Esophagus squamous epithelium (tissue), 5 donors: ENCODE measurements at places on chromosomes 1 and 21. TPM values are rescaled to one million over a fixed set of nuclear protein-coding genes. Genes with fewer than 3 reads are reported as not detected.

The BCAR3 gene
- 9.4 TPM for total RNA-seq

The B3GALT5 gene
- 0.19 TPM for total RNA-seq

The NPR1 gene
- 15.6 TPM for total RNA-seq

- H3K36me3 ChIP-seq: no peaks in the 10 kb centered on the region
- no peak overlapping the region for H3K27ac ChIP-seq
- no peak for DNase-seq
Measured at GRCh38 chr1:233730809-233731208, 116.9 kb downstream of the KCNK1 start.

DNA sequence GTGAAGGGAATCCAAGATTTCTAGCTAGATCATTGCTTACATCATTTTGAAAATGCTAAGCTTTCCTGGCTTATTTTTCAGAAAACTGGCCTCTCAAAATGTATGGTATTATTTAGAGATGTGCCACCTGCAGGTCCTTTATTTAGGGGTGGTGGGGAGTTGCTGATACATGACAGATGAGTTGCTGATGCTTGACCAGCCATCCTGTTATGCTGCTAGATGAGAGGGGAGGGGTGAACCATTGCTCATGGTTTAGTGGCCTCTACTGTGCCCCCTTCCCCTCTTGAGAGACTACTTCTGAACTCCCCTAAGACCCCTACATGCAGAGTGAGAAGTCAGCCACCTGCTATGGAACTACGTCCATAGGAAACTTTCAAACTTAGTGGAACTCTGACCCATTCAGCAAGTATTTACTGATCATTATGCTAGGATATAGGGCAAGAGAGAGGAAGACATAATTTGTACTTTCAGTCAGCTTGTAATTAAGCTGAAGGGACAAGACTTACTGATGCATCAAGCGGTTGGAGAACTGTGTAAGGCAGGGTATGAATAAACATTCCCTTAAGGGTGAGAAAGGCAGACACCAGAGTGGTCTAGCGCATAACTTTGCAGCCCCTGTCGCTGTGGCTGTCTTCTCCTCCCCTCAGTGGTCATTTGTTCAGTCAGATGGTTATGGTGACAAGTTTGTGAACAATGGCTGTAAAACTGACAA lies 34.6 kb downstream of the SLAMF6 start:
- no peak overlapping the region for H3K4me3 ChIP-seq
- H3K36me3 ChIP-seq: no peaks in the 10 kb centered on the region
- no peaks in the 10 kb centered on the region for H3K27me3 ChIP-seq
- H3K4me1 ChIP-seq: no peaks in the 10 kb centered on the region
- H3K27ac ChIP-seq: no peak overlapping the region

DNA sequence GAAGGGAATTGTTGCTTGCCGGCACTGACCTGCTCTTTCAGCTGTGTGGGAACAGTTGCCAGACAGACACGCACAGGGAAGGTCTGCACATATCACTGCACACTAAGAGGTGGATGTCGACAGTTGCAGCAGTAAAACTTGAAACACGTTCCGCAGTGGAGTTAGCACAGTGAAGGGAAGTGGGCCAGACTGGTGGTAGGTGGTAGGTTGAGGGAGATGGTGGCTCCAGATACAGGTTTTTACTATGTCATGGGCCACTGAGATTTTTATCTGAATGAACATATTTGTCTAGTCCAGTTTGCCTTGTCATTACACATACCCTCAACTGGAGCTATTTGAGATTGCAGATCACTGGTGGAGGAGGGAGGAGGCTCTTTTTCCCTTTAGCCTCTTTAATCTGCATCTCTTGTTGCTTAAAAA lies 13.5 kb downstream of the MRPS6 start:
- no peak overlapping the region for H3K4me3 ChIP-seq
- H3K27me3 ChIP-seq: no peaks in the 10 kb centered on the region
- H3K27ac ChIP-seq: no peak overlapping the region
- no peak for DNase-seq
- H3K4me1 ChIP-seq: no peaks in the 10 kb centered on the region
- H3K36me3 ChIP-seq: no peaks in the 10 kb centered on the region

- no peak overlapping the region for H3K4me3 ChIP-seq
- no peak for DNase-seq
- no peak overlapping the region for H3K27ac ChIP-seq
- peaks cover 13% of the 10 kb centered on the region for H3K4me1 ChIP-seq
- H3K27me3 ChIP-seq: no peaks in the 10 kb centered on the region
Measured at GRCh38 chr1:201391651-201392511, 7.2 kb downstream of the LAD1 start.

- no peaks in the 10 kb centered on the region for H3K27me3 ChIP-seq
- H3K27ac ChIP-seq: no peak overlapping the region
- no peak overlapping the region for H3K4me3 ChIP-seq
- H3K4me1 ChIP-seq: no peaks in the 10 kb centered on the region
- no peaks in the 10 kb centered on the region for H3K36me3 ChIP-seq
Measured at GRCh38 chr1:166464333-166464732, 297.5 kb upstream of the FAM78B start.

DNA sequence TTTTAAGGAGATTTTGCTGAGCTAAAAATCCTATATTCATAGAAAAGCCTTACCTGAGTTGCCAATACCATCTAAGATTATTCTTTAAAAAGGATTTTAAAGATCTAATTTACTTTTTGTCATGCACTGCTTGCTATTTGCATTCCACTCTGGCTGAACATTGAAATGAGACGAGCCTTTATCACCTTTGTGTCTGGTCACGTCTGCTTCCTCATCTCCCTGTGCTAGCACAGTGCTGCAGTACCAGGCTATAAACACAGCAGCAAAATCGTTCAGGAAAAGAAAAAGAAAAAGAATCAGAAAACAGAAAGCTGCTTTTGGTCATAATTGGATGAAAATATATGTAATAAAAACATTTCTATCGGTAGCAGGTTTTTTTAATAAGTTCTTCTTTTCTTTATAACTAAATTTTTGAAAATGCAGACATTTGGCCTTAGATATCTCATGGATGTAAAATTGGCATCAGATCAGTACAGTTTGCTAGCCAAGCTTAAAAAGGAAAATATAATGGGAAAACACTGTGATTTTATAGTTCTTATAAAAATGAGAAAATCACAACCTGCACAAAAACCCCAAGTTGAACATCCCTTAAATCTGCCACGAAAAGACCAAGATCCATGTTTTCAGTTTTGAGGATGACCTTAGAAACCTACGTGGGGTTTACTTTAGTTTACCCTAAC lies 735.7 kb upstream of the CXADR start:
- no peak for DNase-seq
- H3K27ac ChIP-seq: no peak overlapping the region
- no peak overlapping the region for H3K4me3 ChIP-seq
- H3K36me3 ChIP-seq: no peaks in the 10 kb centered on the region
- no peaks in the 10 kb centered on the region for H3K4me1 ChIP-seq

- H3K4me1 ChIP-seq: no peaks in the 10 kb centered on the region
- no peaks in the 10 kb centered on the region for H3K27me3 ChIP-seq
- DNase-seq: no peak
- H3K4me3 ChIP-seq: no peak overlapping the region
Measured at GRCh38 chr1:236890152-236891056, 95.3 kb downstream of the MTR start.

- H3K4me1 ChIP-seq: peaks cover 57% of the 10 kb centered on the region
- DNase-seq: no peak
- no peaks in the 10 kb centered on the region for H3K36me3 ChIP-seq
- no peaks in the 10 kb centered on the region for H3K27me3 ChIP-seq
- peak overlapping the region; percentile 82 for H3K27ac ChIP-seq
Measured at GRCh38 chr21:45299026-45299863, 11.6 kb upstream of the POFUT2 start.
